ENCODE measurements at places on chromosomes 6 and 20.

GRCh38 chr20:48619126-48620101, 208.4 kb downstream of the PREX1 start:
- no peak for DNase-seq

- DNase-seq: no peak
These were observed at the start of gene SGK1 for GRCh38 chr6:134317471-134318131. Gene SGK1 (minus strand): TSS chr6:134318112. CDS start chr6:134317460, 652 bp downstream.

GRCh38 chr6:84213217-84213616, 14.2 kb downstream of the CEP162 start:
- no peak for DNase-seq

- DNase-seq: no peak
These were observed 691.5 kb upstream of the MAP3K7 start for GRCh38 chr6:91278416-91278815.

GRCh38 chr6:30227242-30227722, 14.1 kb upstream of the TRIM26 start:
- DNase-seq: no peak

GRCh38 chr20:38590676-38591473, 9.9 kb downstream of the ADIG start:
- DNase-seq: no peak

DNA sequence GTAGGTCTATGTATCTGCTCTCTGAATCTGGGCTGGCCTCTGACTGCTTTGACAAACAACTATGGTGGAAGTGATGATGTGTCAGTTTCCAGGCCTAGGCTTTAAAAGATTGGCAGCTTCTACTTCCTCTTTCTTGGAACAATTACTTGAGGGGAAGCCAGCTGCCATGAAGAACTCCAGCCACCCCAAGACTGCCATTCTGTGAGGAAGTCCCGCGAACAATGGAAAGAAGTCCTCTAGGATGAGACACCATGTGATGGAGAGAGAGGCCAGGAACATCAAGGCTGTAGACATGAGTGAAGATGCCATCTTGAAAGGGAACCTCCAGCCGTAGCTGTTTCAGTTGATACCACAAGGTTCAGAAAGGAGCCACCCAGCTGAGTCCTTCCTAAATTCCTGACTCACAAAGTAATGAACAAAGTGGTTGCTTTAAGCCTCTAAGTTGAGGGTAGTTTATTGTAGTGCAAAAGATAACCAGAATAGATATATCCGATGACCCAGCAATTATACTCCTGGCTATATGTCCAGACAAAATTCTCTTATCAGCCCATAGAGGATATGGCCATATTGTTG, 15.3 kb upstream of the TCF15 start:
- no peak for DNase-seq

GRCh38 chr20:38658879-38659596, 57.4 kb downstream of the ARHGAP40 start:
- no peak for DNase-seq

DNA sequence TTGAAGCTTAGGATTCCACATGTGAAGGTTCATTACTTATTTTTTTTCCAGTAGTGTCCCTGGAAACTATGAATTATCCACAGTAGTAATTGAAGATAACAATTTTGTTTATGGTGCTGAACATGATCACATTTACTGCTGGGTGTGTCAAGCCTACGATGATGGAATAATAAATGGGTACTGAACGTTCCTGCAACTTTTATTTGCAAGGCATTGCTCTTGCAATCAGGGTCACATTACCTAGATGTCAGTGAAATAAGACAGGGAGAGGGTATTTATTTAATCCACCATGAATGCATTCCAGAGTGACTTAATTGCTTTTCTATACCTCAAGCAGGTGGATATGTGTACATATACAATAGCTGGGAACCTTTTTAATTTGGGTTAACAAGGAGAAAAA, 27.0 kb upstream of the MLIP start:
- DNase-seq: no peak

DNA sequence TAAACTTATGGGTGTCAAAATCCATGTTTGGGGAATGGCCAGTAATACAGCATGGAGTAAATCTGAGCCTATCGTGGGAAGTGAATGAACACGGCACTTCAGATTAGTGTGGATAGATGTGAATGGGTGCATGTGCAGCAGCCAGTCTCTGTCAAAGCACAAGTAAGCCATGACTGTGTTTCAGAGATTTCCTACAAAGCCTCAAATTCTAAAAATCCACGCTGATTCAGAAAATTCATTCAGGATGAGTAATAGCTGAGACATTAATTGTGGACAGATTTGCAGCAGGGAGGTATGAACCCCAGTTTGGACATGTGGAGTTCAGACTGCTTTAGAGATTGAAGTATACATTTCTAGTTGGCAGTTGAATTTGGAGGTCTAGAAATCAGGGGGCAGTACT, 115.1 kb downstream of the QKI start:
- DNase-seq: no peak

DNA sequence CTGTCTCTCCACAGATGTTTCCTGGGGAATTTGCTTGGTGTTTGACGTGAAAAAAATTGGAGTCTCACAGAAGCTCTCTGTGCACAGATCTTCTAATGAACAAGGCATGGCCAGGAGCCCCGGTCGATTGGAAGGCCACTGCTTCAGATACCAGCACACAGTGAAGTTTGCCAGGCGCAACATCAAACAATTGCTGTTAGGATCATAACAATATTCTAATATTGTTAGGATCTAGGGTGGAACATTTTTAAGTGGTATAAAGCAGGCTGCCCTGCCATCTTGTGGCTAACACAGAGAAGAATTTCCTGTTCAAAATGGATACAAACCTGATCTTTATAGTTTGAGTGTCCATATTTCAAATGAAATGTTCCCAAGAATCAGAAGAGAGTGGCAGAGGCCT, 64.1 kb downstream of the C6orf118 start:
- no peak for DNase-seq

DNA sequence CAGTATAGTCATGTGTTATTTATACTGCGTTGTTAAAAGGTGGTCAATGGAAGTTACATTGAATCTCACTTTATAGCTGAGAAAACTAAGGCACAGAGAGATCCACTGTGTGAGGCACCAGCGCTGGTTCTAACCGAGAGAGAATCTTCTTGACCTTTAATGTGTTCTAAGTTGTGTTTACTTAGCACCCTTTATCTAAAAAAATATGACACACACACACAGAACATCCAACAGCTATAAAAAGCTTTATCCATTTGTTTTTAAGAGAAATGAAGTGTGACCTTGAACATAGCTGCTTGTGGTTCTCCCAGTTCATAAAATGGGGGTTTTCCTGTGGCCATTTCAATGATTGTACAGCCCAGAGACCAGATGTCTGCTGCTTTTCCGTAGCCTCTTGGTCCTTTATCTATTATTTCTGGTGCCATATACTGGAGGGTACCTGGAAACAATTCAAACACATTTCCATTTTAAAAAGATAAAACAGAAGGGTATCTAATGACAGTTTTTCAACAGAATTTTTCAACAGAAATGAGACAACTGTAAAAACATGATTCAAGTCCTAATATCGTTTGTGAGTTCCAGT, 54.8 kb upstream of the MAP7 start:
- no peak for DNase-seq

DNA sequence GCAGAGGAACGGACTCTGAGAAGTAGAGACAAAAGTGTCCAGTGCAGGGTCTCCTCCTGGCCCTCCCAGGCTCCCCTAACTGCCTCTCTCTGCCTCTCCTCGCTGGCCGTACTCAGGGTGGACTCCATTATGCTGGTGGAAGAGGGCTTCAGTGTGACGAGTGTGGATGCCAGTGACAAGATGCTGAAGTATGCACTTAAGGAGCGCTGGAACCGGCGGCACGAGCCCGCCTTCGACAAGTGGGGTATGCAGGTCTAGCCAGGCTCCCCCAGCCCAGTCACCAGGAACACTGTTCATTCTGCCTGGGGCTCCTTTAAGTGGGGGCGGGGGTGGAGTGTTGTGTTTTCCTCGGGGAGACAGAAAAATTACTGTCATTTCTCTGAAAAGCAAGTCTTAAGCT, 1.5 kb downstream of the GNMT start:
- DNase-seq: no peak

DNA sequence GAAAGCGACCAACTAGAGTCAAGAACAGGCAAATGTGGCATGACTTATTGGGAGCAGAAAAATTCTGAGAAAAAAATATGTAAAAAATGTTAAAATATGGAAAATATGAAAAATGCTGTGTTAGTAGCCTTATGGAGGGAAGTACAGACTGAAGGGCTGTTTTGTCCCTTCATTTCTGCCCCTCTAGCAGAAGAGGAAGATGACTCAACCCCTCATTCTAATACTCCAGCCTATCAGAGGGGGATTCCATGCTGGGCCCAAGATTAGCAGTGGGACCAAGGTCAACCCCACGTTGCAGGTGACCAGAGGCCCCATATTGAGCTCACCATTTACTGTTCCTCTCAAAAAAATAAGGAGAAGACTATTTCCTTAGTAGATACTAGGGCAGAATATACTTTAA, 8.4 kb downstream of the MUC21 start:
- DNase-seq: no peak

GRCh38 chr6:159325476-159325875, 156.3 kb downstream of the FNDC1 start:
- no peak for DNase-seq

DNA sequence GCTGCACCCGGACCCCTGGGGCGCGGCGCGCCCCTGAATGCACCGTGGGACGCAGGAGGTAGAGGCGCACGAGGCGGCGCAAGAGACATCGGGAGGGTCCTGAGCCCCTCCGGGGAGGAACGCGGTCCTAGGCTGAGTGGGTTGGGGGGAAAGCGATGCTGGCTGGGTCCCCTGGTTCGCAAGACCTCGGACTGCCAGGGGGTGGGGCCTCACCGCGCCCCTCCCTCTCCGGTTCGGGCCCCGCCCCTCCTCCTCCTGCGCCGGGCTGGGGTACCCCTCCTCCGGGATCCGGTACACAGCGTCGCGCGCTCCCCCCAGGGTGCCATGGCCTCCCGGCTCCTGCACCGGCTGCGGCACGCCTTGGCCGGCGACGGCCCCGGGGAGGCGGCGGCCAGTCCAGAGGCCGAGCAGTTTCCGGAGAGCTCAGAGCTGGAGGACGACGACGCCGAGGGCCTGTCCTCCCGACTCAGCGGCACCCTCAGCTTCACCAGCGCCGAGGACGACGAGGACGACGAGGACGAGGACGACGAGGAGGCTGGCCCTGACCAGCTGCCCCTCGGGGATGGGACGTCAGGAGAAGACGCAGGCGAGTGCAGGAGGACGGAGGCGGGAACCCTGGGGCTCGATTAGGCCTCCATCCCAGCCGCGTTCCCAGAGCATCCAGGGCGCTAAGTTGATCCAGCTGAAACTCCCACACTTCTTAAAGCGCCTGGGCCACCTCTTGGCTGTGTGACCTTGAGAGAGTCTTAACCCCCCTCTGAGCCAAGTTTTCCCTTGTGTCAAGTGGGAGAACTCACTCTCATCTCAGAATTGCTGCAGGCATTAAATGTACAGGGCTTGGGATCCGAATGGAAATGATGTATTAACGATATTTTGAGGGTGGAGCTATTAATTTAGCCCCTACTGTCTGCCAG, 541 bp downstream of the SNX21 start:
- DNase-seq: no peak

GRCh38 chr6:37182736-37183590, 13.0 kb downstream of the PIM1 start:
- peak; percentile 46 for DNase-seq

- no peak for DNase-seq
These were observed 192.5 kb upstream of the PLCB4 start for GRCh38 chr20:8876366-8876765.

- DNase-seq: no peak
These were observed 862 bp upstream of the TFAP2C start for GRCh38 chr20:56628015-56628872.

- no peak for DNase-seq
These were observed 39.3 kb downstream of the PTK7 start for GRCh38 chr6:43115365-43115764.

GRCh38 chr20:46093531-46093930, 3.8 kb upstream of the NCOA5 start:
- no peak for DNase-seq

GRCh38 chr20:56706867-56707360, 77.8 kb downstream of the TFAP2C start:
- no peak for DNase-seq

DNA sequence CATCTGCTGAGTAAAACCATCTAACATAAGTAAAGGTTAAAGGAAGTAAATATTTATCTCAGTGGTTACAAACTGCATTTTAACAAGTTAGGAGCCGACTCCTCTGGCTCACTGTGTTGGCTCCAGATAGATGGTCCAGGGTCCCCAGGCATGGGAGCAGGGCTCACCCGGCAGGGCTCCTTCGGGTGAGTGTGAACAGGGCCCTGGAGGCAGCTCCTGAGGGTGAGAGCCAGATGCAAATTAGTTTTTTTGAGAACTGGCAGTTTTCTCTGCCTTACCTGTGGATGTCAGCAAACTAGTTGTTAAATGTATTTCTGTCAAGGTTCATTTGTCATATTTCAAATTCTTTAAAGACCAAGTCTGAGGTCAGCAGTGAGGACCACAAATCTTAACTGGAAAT, 21.5 kb downstream of the TPBG start:
- DNase-seq: no peak

DNA sequence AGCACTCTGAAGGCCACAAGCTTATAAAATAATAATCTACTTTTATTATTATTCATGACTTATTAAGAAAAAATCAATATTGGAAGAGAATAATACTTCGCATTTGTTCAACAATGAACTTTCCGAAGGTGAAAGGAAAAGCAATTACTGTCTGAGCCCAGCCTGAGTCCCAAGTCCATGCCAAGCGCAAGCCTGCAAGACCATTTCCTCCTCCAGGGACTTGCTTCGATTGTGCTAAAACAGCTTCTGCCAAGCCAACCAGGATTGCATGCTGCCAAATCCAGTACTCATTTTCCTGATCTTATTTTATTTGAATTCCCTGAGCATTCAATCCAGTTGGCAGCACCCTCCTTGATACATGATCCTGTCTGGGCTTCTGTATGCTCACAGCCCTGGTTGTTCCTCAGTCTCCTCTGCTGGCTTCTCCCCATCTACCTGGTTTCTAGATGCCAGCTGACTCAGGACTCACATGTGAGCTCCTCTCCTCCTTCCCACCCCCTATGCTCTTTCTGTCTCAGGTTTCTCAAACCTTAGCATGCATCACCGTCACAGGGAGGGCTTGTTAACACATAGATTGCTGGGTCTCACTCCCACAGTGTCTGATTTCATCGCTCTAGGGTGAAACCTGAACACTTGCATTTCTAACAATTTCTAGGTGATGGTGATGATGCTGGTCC, 55.9 kb upstream of the PSMF1 start:
- no peak for DNase-seq

DNA sequence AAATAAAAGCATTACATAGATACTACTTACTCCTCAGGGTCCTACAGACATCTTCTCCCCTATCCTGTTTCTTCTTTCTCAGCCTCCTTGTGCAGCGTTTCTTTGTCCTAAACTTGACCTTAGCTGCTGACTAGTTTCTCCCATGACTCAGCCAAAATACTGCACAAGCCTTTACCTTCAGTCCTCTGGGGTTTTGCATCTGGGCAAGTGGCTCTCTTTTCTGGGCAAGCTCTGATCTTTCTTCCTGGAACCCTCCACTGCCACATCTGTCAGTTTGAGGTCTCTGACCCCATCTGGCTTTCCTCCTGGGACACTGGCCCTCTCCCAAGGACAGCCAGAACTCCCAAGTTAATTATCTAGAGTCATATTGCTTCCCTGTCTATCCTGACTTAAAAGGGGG, 838.4 kb downstream of the DHX35 start:
- DNase-seq: no peak

- DNase-seq: no peak
These were observed 442.2 kb upstream of the MAN1A1 start for GRCh38 chr6:119791736-119792135.

GRCh38 chr6:139703780-139704179, 329.3 kb upstream of the CITED2 start:
- no peak for DNase-seq

GRCh38 chr20:53126185-53126584, 154.0 kb downstream of the TSHZ2 start:
- no peak for DNase-seq

GRCh38 chr20:43564993-43565757, 6.3 kb downstream of the SGK2 start:
- DNase-seq: no peak
